CD4-positive, alpha-beta T cell treated with Interleukin-2 at 100 ng/mL for 4 hours (primary cell): ENCODE measurements at places on chromosomes 5 and 9.

DNA sequence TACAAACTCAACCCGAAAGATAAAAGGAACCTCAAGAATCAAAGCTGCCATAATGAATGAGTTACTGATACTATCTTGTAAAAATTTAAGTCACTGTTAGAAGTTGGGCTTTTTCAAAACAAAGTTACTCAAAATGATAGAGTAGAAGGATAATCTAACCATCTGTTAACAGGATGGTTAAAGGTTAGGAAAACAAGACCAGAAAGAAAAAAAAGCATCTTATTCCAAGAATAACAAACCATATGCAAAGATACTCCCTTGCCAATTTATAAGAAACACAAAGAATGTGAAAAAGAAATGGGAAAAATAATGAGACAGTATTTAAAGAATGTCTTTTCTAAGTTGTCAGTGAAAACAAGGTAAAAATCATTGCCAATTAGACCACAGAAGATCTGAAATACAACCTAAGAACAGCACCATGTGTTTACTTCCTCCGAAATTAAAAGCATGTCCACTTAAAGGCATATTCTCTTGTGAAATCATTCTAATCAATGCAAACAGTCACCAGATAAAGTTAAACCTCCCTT is 51.2 kb downstream of the STRBP start:
- DNase-seq: no peak

DNA sequence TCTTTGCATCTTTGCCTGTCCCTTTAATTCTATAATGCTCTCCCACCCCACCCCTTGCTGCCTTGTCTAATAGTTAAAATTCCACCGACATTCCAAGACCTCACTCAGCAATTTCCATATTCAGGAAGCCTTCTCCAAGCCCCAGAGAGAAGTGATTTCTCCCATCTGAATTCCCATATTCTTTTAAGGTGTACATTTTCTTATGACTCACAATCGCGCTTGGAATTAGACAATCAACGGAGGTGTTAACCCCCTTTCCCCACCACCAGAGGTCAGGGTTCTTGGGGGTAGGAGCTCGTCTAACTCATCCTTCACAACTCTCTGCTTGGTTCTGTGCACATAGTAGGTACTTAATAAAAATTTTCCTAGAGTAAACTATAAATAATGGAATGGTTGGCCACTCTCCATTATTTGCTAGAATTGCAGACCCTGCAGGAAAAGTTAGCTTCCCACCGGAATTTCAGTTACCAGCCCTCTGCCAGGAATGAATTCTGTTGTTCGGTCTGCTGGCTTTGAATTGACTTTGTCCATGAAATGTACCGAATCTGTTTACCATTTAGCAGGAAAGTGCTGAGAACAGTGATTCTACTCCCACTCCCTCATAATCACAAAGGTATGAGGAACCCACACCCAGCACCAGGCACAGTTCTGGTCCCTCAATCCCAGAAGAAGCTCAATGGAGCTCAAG is 5.0 kb downstream of the KCNIP1 start:
- no peak for DNase-seq

DNA sequence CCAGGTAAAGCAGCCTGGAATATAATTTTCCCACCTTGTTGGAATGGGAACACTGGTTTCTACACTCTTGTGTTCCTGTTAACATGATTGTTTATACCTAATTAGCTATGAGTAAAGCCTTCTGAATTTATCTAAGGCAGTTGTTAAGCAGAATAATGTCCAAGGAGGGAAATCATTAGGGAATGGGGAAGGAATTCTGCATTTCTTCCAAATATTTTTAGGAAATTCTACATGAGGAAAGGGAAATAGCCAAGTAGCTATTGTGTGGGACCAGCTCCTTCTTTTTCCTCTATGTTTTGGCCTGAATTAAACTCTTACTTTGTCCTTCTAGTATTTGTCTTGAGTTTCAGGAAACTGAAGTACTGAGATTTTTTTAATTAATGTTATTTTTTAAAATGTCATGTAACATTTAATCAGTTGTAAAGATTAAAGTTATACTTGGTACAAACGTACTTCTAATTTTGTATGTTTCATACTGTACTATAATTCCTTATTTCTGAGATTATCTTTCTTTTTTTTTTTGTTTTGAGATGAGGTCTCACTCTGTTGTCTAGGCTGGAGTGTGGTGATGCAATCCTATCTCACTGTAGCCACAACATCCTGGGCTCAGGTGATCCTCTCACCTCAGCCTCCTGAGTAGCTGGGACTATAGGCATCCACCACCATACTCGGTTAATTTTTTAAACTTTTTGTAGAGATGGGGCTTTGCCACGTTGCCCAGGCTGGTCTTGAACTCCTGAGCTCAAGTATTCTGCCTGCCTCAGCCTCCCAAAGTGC is 28.5 kb downstream of the ANKDD1B start:
- DNase-seq: no peak

- DNase-seq: no peak
Measured at GRCh38 chr9:85640425-85640824, 101.3 kb downstream of the AGTPBP1 start.

- DNase-seq: no peak
Measured at GRCh38 chr9:74512416-74512815, 15.3 kb downstream of the RORB start.

GRCh38 chr9:1522219-1522767 is 472.1 kb downstream of the DMRT2 start:
- DNase-seq: no peak
